Right lung (tissue), 10 donors: ENCODE measurements at places on chromosomes 6 and 20. TPM values are rescaled to one million over a fixed set of nuclear protein-coding genes. Genes with fewer than 3 reads are reported as not detected.

Gene HMGCLL1
- 7.1 TPM for polyA plus RNA-seq

Gene RAMACL
- 0.22 TPM for polyA plus RNA-seq

Gene PKIB
- polyA plus RNA-seq: 1.7 TPM

Gene HTR1B
- 0.18 TPM for polyA plus RNA-seq

Gene SLA2
- 1.2 TPM for polyA plus RNA-seq

Gene CCM2L
- 9.6 TPM for polyA plus RNA-seq

Gene HLA-DMB
- polyA plus RNA-seq: 7.7 TPM

DNA sequence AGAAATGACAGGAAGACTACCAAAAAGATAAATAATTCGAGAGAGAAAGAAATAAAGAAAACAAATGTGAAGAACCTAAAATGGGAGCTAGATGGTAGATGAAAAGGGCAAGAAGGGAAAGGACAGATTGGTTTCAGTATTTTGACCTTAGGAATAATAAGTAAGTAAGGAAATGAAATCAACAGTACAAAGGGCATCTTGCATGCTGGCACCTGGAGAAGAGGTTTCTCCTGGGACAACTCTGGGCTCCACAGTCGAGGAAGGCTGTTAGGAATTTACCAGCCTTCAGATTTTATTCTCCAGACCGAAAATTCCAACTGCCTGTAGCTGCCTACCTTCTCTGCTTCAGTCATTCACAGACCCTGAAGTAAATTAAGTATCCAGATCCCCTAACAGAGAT, 80.5 kb downstream of the SMLR1 start:
- DNase-seq: no peak

GRCh38 chr20:9200196-9200595, 131.3 kb downstream of the PLCB4 start:
- no peak for DNase-seq

GRCh38 chr6:145329257-145329656, 406.1 kb downstream of the EPM2A start:
- peak; percentile 41 for DNase-seq

DNA sequence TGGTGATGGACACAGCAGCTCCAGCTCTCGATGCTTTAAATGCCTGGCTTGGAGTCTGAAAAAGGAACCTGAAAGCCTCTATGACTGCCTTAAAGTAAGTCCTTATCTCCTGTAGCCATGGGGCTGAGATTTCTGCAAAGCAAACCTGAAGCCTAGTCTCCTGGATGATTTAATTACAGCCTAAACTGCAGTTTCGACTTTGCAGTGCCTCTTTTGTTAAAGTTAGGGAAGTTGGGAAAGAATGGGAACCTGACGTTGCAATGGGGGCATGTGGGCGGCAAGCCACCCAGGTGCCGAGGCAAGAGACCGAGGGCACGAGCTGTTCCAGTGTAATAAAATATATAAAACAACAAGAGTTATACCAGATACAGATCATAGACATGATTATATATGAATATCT, 11.7 kb upstream of the TCFL5 start:
- no peak for DNase-seq

DNA sequence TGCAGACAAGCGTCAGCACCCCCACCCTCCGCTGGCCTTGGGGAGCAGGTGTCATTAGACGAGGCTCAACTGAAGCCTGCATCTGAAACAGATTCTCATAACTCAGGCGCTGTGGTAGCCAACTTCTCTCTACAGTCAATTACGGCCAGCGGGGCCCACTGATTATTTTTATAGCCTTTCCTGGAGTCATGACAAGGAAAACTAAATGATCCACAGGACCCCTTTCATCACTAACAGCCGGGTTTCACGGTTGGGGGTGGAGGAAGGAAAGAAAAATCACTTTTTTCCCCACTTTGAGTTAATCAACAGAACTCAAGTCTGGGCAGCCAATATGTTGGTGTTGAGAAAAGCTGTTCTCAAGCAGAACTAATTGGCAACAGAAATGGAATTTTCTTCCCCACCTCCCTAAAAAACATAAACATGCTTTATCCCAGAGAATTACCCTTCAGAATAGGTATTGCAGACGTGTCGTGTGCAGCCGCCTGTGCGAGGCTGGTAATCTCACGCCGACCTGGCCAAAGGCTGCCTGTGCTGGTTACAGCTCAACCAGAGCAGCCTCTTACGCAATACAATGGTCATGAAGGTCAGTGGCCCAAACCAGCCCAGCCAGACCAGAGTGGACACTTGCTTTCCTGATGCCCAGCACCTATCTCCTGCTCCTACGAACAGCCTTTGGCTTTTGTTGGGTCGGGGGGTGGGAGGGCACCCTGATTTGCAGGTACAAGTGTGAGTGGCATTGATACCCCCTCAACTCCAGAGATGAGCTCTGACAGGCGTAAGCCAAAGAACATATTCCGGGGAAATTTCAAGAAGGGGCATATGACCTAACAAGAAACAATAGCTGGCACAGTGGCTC, 11.0 kb downstream of the RIPOR3 start:
- DNase-seq: no peak

DNA sequence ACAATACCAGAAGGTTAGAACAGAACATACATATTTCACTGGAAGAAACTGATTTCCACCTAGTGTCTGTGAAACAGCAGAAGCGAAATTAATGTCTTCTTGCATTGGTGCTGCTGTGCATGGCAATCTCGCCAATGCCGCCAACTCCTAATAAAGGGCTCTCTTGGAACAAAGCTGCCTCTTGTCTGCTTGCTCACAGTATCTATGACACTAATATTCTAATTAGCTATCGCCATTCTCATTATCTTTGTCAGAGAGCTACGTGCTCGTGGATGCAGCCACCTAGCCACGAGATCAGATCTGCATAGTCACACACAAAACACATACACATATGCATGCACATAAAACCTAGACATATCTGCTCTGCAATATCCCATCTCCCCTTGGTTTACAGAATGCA, 145.9 kb upstream of the OLIG3 start:
- no peak for DNase-seq

DNA sequence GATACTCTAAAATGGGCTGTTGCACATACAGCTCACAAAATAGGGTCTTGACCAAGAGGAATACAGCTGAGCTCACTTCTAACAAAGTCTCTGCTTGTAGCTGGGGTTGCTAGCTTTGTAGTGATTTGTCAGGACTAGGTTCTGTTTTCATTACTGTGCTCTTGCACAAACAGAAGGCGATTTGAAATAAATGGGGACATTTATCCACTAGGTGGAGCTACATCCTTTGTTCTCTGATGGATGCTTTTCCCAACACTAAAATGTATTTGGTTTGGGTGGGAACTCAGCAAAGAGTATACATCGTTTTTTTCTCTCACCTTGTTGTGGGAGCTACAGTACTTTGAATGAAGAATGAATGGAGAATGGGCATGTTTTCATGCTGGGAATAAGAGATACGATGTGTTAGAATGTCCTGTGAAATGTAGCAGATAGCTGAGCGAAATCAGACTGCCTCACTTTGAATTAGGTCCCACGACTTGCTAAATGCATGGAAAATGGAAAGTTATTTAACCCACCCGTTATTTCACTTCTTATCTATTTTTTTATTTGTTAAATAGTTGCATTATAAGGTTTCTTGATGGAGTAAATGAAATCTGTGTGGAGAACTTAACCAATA, 494.7 kb upstream of the MAP3K7 start:
- peak; percentile 71 for DNase-seq

DNA sequence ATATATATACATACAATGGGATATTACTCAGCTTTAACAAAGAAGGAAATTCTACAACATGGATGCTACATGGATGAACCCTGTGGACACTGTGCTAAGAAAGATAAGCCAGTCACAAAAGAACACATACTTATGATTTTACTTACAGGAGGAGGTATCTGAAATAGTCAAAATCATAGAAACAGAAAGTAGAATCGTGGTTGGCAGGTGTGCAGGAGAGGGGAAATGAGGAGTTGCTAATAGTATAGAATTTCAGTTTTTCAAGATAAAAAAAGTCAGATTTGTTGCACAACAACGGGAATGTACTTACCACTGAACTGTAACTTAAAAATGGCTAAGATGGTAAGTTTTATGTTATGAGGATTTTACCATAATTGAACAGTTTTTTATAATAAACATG, 706.3 kb downstream of the TFAP2A start:
- DNase-seq: no peak

GRCh38 chr6:150298676-150299075, 70.1 kb upstream of the IYD start:
- no peak for DNase-seq

DNA sequence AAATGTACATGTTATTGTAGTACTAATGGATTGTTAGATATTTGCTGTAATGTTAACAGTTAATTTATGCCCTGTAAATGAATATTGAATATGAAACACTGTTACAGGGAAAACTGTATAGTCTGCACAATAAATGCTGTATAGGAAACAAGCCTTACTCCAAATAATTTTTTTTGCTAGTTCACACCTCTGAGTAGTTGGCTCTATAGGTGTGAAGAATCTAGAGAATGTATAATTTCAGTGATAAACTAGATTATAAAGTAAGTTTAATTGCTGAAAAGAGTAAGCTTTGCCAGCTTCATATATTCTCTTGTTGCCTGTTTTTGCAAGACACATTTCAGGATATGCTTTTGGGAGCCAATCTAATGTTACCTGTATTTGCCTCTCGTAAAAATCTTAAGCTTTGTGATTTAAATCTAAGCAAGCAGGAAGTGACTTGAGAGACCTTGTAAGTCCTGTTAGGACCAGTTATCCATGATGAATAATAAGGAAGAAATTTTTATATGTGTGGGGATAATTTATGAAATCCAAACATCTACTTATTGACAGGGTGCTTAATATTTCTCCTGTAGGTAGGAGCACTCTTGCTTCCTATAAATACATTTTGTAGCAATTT, 232.4 kb downstream of the ZFAND3 start:
- DNase-seq: no peak

GRCh38 chr6:46062312-46062711, 46.7 kb upstream of the CLIC5 start:
- DNase-seq: peak; percentile 20

GRCh38 chr20:31485450-31486339, 10.6 kb downstream of the REM1 start:
- peak; percentile 92 for DNase-seq

- DNase-seq: no peak
Measured at GRCh38 chr6:159062564-159062945, 17.8 kb upstream of the TAGAP start.

GRCh38 chr20:8671370-8671961, 397.4 kb upstream of the PLCB4 start:
- no peak for DNase-seq

GRCh38 chr6:1524040-1524480, 85.7 kb upstream of the FOXC1 start:
- peak; percentile 47 for DNase-seq

DNA sequence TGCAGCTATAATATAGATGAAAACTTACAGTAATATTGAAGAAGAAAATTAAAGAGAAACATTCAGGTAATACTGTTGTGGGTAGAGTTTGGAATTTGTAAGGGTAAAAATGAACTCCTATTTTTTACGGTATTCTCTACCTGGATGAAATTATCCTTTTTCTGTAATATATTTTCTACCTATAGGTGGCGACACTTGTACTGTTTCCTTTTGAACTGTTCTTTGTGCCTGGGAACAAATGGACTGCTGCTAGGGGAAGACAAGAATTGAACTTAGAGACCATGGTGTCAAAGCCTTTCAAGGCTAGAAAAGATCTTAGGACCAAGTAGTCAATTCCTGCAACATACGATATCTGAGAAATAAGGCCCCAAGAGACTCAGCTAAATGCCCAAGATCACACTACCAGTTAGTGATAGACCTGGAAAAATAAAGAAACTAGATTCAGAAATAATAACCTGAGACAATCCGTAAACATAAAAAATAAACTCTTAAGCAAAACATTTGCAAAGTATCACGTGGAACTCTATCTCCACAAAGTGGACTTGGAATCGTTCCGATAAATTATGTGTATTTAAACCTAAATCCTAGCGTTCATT, 383.8 kb downstream of the TFAP2A start:
- DNase-seq: no peak

- DNase-seq: no peak
Measured at GRCh38 chr20:38200646-38201045, 35.6 kb upstream of the TGM2 start.
